ENCODE measurements at places on chromosomes 7 and 10.

DNA sequence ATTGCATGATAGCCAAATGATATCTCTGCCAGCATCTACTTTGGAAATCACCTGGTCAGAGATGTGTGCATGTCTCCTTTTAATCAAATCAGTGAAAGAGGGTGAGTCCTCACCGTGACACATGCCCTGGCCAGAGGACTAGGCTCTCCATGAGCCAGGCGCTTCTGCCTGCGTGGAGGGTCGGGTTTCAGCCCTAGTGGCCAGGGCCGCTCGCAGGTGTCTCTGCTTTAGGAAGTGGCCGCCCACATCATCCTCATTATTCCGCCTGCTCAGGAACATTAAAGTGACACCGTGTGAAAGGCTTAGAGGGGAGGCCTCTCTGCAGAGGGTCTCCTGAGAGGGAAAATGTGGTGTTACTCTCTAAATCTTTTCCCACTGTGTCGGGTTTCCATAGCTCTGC, 173.6 kb upstream of the PRKCQ start:
- DNase-seq = no peak

GRCh38 chr10:27743012-27743876, 2.4 kb downstream of the MKX start:
- DNase-seq = no peak

- no peak for DNase-seq
Observed at GRCh38 chr7:154857728-154858681, 144.9 kb downstream of the PAXIP1 start.

GRCh38 chr10:44685220-44685619, 225.9 kb upstream of the TMEM72 start:
- DNase-seq = no peak

All from NCI-H187 (cell line).